ENCODE measurements at places on chromosomes 16 and 17.

DNA sequence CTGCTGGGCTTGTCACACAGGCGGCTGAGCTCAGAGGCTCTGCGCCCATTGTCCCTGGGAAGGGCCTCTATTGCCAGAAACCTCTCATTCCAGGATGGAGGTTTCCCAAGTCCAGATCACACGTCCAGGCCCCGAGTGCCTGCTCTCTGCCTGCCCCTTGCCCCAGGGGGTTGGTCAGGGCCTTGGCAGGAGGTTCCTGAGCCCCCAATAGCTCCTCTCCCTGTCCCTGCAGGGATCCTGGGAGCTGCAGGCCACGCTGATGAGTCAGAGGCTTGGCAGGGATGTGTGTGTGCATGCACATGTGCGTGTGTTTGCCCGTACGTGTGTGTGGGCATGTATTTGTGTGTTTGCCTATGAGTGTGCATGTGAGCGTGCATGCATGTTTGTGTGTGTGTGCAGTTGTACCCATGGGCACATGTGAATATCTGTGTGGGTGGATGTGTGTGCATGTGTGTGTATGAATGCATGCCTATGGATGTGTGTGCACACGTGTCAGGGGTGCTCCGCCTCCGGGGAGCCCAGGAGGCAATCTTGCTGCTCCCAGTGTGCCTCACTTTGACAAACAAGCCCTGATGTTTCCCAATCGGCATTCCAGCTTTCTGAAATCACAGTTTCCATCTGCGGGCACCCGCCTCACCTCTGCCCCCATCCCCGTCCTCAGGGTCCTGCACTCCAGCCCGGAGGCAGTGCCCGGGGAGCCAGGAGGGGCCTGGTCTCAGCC is 98.4 kb upstream of the GSE1 start:
- no peak for DNase-seq

- peak; percentile 75 for DNase-seq
Observed at GRCh38 chr17:45228763-45229539, 7.3 kb downstream of the FMNL1 start.

DNA sequence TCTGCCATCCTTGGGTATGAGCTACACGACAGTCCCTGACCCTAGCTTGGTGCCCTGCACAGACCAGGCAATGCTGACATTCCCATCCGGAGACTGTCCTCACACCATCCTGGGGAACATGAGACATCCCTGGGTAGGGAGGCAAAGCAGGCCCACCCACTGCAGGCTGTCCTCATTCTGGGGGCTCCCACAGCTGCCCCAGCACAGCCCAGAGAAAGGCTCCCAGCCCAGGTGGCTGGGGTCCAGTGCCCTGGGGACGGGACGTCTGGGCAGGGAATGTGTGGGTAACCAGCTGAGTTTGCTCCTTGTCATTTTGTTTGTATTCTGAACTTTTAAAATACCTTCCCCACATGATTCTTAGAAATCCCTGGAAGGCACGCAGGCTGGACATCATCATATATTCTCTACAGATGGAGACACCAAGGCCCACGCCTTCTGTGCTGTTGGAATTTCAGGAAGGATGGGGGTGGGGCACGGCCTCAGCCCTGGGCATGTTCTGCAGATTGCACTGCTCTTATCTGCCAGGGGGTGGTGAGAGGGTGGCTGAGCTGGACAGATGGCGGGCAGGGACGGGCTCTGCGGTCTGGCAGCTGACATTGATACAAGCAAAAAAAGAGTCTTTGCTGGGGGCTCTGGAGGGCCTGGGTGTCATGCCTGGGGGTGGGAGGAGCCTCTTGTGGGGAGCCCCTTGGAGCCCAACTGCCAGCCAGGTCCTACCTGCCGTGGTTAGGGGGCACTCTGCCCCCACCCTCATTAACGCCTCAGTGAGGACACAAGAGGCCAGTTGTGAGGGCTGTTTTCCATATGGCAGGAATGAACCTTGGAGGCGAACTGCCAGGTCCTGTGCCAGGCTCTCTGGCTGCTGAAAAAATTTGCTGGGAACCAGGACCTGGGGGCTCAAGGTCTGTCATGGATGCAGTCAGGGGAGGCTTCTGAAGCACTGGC is 28.4 kb downstream of the LRRC75A start:
- DNase-seq: no peak

DNA sequence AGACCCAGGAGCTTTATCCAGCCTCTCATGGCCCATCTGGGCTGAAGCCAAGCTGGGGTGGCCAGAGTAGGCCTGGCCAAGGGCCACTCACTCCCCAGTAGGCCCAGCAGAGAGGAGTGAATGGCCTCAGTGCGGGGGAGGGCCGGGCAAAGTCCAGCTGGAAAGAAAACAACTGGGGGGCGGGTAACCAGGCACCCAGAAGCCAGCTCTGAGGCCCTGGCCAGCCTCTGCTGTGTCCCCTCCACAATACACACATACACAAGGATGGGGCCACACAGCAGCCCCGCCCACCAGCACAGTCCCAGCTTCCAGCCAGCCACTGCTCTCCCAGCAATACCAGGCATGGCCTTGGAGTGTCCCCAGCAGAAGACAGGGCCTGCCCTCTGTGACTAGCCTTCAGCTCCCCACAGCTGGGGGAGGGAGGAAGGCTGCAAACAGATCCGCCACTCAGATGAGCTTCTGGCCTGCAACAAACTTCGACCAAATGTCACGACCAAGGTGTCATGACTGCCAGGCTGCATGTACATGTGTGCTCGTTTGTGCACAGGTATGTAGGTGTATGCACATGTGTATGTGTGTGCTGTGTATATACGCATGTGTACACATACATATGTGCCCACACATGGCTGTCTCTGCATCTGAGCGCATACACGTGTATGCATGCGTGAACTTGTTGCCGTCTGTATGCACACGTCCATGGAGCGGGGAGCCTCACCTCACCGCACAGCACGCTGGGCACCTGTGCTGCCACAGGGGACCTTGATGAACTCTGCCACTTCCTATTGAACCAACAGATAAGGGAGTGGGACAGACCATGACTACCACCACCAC is 5.0 kb downstream of the CARHSP1 start:
- DNase-seq: no peak

DNA sequence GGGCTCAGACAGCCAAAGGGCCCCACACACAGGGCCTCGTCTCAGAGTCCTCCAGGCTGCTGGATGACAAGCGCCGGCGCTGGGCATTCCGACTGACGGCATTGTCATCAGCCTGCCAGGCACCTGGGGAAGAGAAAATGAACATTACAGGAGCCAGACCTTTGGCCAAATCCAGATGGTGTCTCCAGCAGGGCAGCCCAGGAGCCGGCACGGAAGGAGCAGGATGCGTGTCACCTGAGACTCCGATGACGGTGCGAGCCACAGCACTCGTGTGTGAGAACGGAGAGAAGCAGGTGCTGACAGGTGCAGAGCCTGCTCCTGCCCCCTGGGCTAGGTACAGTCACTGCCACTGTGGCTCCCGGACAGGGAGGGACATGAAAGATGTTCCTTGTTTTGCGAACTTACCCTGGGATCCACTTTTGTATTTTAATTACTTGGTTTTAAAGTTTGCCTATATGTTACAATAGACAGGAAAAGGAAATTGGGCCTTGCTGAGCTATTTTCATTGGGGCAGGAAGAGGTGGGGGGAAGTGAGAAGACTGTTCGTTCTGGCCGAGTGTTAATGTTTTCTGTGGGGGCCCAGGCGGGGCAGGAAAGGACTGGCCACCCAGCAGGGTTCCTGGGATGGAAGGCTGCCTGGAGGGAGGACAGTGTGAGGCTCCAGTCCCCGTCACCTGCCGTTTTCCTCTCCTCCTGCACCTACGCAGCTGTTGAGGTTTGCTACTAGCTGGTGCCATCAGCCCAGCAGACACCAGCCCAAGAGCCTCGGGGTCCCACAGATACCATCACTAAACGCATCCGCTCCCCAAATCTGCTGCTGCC is 4.4 kb upstream of the FOXJ1 start:
- DNase-seq: peak; percentile 16

GRCh38 chr16:20866145-20866772 is 33.9 kb downstream of the DCUN1D3 start:
- no peak for DNase-seq

DNA sequence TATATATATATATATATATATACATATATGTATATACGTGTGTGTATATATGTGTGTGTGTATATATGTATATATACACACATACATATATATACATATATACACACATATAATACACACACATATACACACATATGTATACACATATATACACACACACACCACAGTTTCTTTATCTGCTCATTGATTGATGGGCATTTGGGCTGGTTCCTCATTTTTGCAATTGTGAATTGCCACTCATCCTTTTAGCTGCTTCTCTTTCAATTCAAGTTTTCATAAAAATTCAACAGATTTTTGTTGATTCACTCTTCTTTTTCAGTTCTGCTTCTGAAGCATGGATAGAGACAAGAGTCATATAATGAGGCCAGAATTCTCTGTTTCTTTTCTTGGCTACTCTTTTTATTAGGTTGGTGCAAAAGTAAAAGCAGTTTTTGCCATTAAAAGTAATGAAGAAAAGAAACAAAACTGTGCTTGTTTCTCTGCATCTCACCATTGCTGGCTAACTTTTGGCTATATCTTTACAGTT is 44.5 kb downstream of the SLFN5 start:
- DNase-seq: no peak

GRCh38 chr17:66281661-66282369 is 20.6 kb upstream of the PRKCA start:
- DNase-seq: no peak

GRCh38 chr16:72530434-72530833 is 358.5 kb upstream of the PMFBP1 start:
- no peak for DNase-seq

DNA sequence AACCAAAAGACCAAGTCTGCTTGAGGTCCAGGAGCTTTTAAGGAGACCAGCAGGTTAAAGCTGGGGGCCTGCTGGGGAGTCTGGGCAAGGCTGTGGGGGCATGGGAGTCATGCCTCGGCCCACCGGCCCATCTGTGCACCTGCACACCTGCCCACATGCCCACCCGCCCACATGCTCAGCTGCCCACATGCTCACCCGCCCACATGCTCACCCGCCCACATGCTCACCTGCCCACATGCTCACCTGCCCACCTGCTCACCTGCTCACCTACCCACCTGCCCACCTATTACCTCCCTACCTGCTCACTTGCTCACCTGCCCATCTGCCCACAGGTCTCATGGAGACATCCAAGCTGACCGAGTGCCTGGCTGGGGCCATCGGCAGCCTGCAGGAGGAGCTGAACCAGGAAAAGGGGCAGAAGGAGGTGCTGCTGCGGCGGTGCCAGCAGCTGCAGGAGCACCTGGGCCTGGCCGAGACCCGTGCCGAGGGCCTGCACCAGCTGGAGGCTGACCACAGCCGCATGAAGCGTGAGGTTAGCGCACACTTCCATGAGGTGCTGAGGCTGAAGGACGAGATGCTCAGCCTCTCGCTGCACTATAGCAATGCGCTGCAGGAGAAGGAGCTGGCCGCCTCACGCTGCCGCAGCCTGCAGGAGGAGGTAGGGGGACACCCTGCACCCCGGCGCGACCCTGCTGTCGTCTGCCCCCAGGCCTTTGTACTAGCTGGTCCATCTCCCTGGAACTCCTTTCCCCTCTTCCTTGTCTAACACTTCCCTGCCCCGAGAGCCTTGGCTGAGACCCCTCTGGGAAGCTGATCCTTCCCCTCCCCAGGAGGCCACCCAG is 14.0 kb downstream of the CARD14 start:
- no peak for DNase-seq

GRCh38 chr16:83701494-83701893 is 106.3 kb upstream of the HSBP1 start:
- no peak for DNase-seq

DNA sequence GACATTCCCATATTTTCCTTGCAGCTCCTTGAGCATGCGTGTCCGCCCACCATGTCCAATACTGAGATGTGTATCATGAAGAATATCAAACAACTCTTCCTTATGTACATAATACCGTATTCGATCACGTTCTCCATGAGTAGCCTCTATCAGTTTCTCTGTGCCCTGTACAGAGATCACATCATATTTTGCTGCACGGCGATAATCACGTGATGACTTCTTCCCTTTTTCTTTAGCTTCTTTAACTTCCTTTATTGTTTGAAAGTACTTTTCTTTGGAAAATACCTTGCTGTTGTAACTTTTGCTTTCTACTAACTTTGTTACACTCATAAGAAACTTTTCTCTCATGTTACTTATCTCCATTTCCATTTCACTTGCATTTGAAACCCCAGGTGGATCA is 6.6 kb downstream of the KRABD2 start:
- DNase-seq: no peak

DNA sequence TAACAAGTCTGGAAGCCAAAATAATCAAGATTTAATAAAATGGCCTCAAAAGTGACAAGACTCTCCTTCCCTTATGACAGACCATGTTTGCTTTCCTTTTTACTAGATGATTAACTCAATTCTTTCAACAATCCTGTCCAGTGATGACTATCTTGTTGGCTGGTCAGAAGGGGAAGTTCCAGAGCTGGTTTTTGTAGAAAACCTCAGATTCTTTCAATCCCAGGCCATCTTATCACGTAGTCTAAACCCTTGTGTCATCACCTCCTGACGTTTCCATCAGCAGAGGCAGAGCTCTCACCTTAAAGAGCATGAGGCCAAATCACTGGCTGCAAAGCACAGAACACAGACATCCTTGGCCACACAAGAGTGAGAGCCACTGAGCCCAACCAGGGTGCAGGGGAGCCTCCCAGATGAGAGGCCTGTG is 125.3 kb downstream of the ANKRD11 start:
- DNase-seq: no peak

- DNase-seq: no peak
Observed at GRCh38 chr16:566475-567372, at the start of gene NHLRC4. TSS of gene NHLRC4 (plus strand) at chr16:567005. CDS start at chr16:568048, 1,043 bp downstream.
